WERI-Rb-1 (cell line): ENCODE measurements at places on chromosomes 3 and 15.

GRCh38 chr3:3635109-3635508 lies 164.1 kb upstream of the LRRN1 start:
- DNase-seq = no peak

DNA sequence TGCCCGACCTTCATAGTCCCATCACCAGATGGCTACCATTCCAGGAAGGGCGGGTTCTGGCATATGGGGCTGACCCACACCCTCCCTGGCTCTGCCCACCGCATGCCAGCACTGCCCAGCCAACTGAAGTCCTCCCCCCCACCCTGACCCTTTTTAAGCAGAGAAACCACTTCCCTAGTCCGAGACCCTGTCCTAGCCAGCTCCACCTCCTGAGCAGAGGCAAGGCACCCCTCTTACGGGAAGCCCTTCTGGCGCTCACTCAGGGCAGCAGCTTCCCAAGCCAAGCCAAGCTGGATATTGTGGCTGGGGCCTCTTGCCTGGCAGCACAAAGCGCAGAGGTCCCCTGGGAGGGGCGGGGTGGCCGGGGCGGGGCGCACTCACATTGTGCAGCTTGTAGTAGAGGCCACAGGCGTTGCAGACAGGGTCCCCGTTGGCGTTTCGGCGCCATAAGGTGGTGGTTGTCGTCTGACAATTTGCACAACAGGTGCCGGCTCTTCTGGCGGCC lies 11.5 kb downstream of the GATA2 start:
- no peak for DNase-seq

DNA sequence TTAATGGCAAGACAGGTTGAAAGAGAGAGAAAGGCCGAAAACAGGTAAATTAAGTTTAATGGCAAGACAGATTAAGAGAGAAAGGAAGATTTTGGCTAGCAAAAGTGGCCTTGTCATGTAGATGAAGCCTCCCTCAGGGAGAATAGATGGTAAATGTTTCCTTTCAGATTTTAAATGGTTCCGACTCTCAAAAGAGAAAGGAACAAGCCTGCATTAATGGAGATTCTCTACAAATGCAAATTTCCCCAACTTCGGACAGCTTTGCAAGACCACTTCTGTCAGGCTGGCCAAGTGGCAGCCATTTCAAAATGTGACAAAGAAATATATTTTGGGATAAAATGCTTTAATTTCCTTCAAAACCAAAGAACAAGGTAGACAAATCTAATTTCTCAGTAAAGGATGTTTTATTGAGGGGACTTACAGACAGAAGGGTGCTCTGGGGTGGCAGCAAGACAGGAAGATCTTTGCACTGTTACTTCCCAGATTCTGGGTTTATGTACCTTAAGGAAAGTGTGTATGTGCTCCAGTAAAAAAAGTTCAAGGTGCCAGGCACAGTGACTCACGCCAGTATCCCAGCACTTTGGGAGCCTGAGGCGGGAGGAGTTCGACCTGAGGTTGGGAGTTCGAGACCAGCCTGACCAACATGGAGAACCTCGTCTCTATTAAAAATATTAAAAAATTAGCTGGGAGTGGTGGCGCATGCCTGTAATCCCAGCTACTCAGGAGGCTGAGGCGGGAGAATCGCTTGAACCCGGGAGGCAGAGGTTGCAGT lies 626.3 kb upstream of the NAALADL2 start:
- DNase-seq = no peak

DNA sequence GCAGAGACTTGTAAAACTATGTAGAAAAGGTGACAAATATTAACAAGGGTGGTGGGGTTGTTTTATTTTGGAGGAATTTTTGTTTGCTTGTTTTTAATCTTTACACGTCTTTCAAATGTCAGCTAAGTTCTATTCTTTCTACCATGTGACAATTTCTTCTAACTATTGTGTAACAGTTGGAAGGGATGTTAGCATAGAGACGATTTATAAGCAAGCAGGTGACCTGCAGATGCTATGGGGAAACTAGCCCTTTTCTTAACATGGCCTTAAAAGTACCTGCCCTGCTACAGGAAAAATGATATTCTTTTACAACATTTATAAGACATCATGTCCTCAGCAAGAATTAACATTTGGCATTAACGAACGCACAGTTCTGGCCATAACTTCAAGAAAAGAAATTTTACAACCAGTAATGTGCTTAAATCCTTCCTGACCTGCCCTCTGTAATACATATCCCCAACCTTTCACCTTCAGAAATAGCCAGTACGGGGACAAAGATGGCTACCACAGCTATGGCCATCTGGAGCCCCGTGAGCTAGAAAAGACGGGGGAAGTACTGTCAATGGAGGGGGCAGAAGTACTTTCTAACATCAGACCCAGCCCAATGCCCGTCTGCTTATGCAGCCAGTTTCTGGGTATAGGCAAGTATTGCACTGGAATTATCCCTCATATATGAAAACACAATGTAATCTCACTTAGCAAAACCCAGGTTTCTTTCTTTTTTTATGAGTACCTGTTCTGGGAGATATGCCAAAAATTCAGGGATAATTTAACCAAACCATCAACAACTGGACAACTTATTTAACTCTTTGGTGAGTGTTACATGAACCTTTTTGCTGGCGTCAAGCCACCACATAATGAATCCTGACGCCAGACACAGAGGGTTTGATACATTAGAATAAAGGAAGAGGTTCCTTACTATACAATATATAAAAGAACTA lies 67.7 kb upstream of the NR2F2 start:
- DNase-seq = no peak

- no peak for DNase-seq
These were observed 374.9 kb upstream of the LRRC3B start for GRCh38 chr3:26247712-26248111.

DNA sequence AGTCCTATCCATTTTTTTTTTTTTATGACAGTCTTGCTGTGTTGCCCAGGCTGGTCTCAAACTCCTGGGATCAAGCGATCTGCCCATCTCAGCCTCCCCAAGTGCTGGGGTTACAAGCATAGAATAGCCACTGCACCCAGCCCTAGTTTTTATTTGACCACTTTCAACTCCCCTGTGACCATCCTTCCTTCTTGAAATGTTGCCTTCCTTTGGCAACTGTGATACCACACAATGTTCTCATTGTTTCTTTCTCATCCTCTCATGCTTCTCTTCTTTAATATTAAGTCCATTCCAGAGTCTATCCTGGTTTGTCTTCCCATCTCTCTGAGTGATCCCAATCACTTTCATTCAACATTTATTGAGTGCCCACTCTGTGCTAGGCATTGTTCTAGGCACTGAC lies 7.9 kb upstream of the GPD1L start:
- DNase-seq = no peak

DNA sequence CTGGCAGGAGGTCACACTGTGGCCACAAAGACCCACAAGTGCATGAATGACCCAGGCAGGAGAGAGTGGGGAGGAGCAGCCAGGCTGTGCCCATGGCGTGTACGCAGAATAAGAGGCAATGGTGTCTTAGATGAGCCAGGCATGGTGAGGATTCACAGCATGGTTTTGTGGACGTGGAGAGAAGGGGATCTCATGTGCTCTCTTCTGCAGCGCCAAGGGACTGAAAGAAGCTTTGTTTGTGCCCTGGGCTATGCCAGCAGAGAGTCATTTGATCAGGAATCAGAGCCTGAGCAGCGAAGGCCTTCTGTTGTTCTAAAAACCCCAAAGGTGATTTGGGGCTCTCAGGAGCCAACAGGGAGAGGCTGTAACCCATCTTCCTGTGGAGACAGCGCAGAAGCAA lies 18.7 kb upstream of the RPP14 start:
- DNase-seq = no peak

- DNase-seq = no peak
These were observed 592.8 kb upstream of the GBE1 start for GRCh38 chr3:82354228-82354627.

GRCh38 chr3:57752307-57752706 lies 3.8 kb upstream of the SLMAP start:
- DNase-seq = no peak

DNA sequence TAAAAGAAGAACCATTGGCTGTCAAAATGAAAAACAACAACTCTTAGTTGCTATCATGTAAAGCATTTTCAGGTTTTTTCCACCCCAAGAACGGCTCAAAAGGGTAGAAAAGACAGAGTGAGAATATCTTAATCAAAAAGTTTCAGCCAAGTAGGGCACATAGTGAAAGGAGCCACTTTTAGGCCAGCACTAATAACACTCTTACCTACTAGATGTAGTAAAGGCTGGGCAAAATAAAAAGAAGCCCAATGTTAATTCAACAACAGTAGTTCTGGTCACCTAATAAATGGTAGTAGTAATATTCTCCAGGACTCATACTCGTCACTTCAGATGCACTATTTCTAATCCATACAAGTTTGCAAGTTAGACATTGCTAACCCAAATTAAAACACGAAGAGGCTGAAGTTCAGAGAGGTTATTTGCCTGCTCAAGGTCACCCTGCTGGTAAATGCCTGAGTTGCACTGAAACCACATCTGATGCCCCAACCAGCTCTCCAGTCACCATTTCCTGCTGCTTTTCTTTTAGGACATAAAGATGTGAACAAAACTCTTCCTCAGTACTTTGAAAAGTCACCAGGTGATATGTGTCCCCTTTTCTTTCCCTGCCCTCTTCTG lies 7.5 kb downstream of the GOLIM4 start:
- no peak for DNase-seq

GRCh38 chr3:183529717-183530116 lies 25.8 kb downstream of the KLHL6 start:
- no peak for DNase-seq

GRCh38 chr3:169701457-169701856 lies 37.9 kb upstream of the MECOM start:
- DNase-seq = no peak

DNA sequence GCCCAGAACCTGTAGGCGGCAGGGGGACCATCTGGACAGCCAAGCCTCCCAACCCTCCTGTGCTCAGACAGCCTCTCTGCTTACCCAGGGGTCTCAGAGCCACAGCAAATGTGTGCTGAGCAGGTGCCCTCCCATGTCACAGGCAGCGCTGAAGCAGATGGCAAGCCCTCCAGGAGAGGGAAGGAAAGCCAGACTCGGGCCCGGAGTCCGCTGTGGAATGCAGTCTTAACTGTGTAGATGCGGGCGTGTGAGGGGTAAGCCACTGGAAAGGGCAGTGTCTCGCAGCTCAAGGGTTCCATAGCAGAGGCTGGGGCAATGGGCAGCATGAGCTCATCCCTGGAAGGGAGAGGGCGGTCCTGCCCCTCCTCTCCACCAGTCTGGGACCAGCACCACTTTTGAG lies 45.6 kb downstream of the UMPS start:
- DNase-seq = peak; percentile 16

GRCh38 chr3:53485675-53486403 lies 8.6 kb upstream of the CACNA1D start:
- DNase-seq = no peak

DNA sequence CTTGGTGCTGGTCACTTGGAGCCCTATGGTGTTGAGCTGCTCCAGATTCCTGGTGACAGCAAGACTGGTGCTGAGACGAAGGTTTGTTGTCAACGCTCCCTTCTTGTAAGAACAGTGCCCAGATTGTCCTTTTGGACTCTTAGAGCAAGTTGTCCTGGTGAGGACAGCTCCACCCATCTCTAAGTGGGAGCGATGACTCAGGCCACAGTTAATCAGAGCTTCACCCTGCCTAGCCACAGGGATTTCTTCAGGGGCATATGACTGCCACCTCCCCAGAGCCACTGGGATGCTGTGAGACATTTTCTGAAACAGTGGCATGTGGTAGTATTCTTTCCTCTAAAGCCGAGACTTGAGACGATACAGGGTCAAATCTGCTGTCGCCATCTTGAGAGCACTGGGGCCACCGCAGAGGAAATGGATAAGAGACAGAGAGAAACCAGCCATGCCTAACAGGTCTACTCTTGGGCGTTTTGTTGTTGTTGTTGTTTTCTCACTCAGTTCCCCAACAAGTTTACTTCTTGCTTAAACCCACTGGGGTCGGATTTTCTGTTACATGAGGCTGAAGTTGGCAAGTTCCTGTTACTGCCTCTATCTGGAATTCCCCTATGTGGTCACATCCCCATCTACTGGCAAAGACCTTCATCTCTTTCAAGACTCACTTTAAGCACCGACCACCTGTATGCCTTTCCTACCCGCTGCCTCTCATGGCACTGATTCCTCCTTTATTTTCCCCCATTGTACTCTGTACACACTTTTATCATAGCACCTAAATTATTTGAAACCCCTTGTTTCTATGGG lies 16.0 kb upstream of the PCOLCE2 start:
- DNase-seq = peak; percentile 12
